ENCODE measurements at places on chromosomes 1 and 21. TPM values are rescaled to one million over a fixed set of nuclear protein-coding genes. Genes with fewer than 3 reads are reported as not detected.
A peak's percentile ranks its signal among the peaks of the same experiment; 100 is the strongest.

The MROH9 gene
- total RNA-seq, result not detected

The KCNK2 gene
- not detected for total RNA-seq

GRCh38 chr1:14786109-14786675 is 187.7 kb downstream of the KAZN start:
- DNase-seq, result no peak

DNA sequence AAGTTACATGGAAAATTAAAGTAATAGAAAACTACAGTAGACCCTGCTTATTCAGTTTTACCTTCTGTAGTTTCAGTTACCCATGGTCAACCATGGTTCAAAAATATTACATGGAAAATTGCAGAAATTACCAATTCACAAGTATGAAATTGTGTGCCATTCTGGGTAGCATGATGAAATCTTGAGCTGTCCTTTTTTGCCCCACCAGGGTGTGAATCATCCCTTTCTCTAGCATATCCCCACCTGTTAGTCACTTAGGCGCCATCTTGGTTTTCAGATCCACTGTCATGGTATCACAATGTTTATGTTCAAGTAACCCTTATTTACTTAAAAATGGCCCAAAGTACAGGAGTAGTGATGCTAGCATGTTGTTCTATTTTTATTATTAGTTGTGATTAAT is 3.5 kb upstream of the LRIF1 start:
- no peak for DNase-seq

The AXDND1 gene
- total RNA-seq, result 0.43 TPM

- no peak for DNase-seq
Measured at GRCh38 chr1:237679687-237680086, 211.0 kb downstream of the ZP4 start.

- no peak for DNase-seq
Measured at GRCh38 chr1:46380508-46380907, 13.6 kb upstream of the FAAH start.

- no peak for DNase-seq
Measured at GRCh38 chr1:67299296-67299695, 8.4 kb upstream of the IL12RB2 start.

The PRRX1 gene
- not detected for total RNA-seq

DNA sequence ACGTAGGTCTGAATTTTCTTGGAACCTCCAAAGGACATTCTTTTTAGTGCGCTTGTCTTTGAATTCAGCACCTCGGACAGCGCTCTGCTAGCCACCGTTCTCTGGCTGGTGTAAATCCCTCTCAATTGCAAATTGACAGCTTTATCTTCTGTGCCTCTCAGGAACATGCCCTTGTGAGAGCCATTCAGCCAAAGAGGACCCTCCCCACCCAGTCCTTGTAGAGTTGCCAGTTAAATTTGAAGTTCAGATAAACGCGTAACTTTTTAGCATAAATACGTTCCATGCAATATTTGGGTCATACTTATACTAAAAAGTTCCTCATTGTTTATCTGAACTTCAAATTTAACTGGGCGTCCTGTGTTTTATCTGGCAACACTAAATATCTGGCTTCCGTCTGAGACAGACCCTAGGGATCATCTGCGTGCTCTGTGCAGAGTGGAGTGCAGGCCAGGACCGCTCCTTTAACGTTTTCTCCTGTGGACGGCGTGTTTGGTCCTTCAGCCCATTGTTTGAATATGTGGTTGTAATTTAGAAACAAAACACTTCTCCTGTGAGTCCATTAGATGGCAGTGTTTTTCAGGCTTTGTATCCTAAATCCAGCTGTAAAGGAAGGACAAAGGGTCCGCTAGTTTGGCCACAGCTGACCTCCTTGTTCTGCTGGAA is 7.0 kb downstream of the KCNAB2 start:
- DNase-seq, result peak; percentile 40

DNA sequence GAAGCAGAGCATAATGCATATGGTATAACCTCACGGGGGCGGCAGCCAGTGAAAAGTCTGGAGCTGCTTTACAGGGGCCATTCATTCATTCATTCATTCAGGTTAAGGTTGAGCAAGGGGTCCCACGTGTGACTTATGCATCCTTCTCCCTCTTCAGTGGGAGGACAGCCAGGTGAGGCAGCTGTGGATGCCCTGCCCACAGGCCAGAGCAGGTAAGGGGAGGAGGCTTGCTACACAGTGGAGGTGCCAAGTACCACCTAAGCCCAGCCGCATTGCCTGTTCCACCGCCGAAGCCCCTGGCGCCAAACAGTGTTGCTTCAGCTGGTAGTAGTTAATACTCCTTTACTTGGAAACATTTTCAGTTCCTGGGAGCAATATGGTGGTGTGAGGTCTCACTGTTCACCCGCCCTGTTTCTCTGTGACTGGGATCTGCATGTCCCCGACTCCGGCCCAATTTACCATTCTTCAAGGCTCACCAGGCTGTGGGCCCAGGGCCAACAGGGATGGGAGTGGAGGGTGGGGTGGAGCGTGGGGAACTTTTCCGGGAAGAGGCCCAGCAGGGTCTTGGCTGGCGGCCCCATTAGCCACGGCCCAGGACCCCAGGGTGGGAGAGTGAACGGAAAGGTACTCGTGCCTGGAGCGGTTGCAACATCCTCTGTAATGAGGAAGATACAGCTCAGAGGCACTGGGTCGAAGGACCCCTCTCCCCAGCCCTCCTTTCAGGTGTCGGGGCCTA is 722 bp upstream of the PODN start:
- no peak for DNase-seq

DNA sequence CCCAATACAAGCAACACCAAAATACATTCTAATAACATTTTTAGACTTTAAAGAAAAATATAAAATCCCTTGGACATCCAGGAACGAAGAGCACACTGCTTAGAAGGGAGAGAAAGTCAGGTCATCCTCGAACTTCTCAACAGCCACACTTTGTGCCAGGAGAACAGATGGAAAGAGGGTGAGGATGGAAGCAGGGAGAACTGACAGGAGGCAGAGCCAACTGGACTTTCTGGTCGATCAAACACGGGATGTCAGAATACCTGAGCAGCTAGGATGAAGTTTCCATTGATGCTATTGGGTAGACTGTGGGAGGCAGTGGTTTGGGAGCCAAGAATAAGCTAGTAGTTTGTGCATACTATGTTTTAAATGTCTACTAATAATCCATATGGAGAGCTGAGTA is 111.4 kb downstream of the TOMM20 start:
- no peak for DNase-seq

The KIAA0319L gene
- total RNA-seq, result 44.3 TPM

The SLC9C2 gene
- not detected for total RNA-seq

The CLCA1 gene
- not detected for total RNA-seq

The FNDC10 gene
- 1.00 TPM for total RNA-seq

The CYP4A11 gene
- not detected for total RNA-seq

DNA sequence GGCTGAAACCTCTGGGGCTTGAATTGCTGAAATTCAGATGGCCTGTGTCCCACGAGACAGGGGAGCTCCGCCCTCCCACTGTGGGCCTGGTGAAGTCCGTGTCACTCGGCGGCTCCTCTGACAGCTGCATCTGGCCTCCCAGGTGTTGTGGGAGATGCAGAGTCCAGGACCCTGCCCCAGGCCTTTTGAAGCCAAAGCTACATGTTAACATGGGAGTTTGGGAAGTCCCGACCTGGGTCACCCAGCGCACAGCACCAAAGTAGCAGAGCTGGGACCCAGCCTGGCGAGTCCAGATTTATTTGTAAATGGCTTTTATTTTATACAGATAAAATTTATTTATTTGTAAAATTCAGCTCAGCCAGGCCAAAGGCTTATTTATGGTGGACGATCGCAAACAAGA is 28.9 kb downstream of the SLC37A1 start:
- DNase-seq, result no peak

The LPAR3 gene
- 0.24 TPM for total RNA-seq

DNA sequence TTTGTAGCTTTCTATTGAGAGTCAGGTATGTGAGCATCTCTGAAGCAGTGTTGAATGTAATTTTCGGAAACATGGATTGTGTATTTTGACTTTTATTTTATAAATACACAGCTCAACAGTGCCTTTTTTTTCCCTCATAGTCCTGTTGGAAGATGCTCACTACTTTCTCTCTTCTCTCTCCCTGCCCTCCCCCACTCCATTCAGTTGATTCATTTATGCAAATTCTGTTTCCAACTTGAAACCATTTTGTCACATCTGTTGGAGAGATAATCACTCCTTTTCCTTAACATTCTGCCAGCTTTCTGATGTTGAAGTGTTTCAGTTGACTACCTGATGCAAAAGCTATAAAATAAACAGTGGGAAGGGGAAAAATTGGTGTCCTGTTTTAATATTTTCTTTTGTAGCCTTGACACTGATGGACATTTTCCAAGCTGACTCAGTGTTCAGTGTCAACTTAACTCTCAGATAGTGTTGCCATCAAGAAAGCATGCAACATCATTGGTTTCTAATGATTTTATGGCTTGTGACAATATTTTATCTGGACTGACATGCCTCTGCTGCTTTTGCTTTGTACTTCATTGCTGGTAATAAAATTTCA is 194.5 kb downstream of the HS2ST1 start:
- no peak for DNase-seq

The NUDT4B gene
- 0.65 TPM for total RNA-seq

- no peak for DNase-seq
Measured at GRCh38 chr1:79807816-79808215, 801.3 kb upstream of the ADGRL4 start.

GRCh38 chr1:119466445-119466844 is 40.6 kb upstream of the HSD3B1 start:
- no peak for DNase-seq

GRCh38 chr1:19010503-19010902 is 54.0 kb upstream of the IFFO2 start:
- DNase-seq, result no peak

The INSRR gene
- 0.17 TPM for total RNA-seq

- no peak for DNase-seq
Measured at GRCh38 chr21:31710586-31710985, 21.3 kb downstream of the SCAF4 start.

The KRTAP10-8 gene
- not detected for total RNA-seq

- DNase-seq, result no peak
Measured at GRCh38 chr1:228280106-228280901, 72.5 kb downstream of the OBSCN start.

DNA sequence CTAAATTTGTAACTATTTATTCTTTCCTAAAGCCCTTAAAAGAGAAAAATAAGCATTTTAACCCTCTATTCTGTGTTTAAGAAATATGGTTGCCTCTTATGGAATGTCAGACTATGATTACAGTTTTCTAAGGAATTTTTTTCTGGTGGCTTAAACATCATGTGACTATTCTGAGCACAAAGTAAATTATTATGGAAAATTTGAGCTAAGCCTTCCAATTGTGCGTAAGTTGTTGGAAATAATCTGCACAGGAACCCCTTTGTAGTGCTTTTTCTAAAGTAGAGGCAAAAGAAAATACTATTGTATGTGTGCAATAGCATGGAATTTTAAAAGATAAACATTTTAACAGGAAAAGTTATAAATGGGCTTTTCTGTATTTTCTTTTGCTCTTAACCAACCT is 254.8 kb downstream of the PBX1 start:
- no peak for DNase-seq

DNA sequence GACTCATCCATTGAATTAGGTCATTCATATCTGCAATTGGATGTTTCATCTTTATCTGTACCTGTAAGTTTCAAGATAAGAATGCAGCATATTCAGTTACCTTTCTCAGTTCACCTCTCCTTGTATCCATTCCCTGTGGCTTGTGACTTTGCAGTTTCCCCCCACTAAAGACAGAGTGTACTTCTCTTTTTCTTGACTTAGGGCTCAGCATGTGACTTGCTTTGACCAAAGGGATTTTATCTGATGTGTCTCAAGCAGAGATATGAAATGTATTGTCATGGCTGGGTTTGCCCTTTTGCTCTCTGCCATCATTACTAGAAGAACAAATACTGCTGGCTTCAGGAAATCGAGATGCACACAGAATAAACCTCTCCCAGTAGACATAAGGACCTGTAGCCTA is 754.8 kb downstream of the ADGRL2 start:
- DNase-seq, result no peak

The CFHR2 gene
- not detected for total RNA-seq

DNA sequence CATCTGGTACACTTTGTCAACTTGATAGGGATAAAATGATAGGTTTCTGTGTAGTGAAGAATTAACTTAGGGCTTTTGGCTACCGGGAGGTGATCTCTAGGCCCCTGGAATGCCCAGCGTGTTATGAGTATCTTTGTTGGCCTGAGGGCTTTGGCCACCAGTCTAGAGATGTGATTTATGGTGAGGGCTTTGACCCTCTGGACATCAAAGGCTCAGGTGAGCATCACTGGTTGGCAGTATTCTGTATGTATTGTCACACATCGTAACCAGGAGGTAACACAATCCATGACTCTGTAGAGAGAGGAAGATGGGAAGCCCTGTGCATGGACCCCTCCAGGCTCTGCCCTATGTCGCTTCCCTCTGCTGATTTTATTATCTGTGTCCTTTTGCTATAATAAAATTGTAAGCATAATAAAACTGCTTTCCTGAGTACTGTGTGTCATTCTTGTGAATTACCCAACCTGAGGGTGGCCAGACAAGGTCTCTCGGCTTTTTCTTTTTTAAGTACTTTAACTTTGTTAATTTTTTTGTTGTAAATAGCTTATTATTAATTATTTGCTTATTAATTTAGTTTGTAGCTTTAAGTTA is 40.2 kb upstream of the PRDX6 start:
- no peak for DNase-seq

The GPR52 gene
- 1.9 TPM for total RNA-seq

DNA sequence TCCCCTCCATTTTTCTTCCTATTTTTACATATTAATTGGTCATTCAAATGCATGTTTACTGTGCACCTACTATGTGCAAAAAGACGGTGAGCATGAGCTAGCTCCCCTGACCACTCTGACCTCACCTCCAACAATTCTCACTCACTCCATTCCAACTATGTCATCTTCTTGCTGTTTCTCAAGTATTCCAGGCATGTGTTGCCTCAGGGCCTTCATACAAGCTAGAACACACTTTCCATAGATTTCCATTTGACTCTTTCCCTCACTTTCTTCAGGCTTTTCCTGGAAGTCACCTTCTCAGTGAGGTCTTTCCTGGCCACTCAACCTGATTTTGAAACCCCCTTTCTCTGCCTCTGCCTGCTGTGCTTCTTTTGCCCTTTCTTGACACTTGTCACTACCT is 32.6 kb downstream of the CHIA start:
- DNase-seq, result no peak

DNA sequence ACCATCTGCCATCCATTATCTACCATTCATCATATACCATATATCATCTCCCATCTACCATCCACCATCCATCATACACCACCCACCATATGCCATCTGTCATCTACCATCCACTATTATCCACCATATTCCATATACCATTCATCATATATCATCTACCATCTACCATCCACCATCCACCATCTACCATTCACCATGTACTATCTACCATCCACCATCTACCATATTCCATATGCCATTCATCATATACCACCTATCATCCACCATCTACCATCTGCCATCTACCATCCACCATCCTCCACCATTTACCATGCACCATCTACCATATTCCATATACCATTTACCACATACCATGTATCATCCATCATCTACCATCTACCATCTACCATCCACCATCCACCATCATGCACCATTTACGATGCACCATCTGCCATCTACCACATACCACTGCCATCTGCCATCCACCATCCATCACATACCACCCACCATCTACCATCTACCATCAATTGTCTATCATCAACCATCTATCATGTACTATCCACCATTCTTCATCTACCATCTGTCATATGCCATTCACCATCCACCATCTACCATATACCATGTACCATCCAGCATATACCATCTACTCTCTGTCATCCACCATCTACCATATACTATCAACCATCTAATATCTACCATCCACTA is 50.6 kb upstream of the RAB4A start:
- DNase-seq, result no peak

GRCh38 chr1:115976062-115976920 is at the start of gene SLC22A15:
Gene SLC22A15 (plus strand): TSS chr1:115976513. CDS start chr1:115976628, 115 bp downstream.
- peak; percentile 67 for DNase-seq

The CELF3 gene
- not detected for total RNA-seq

- peak; percentile 32 for DNase-seq
Measured at GRCh38 chr1:214551436-214552173, at the start of gene PTPN14. Gene PTPN14 (minus strand): TSS chr1:214551602. CDS start chr1:214464803, 86,799 bp downstream.

All from activated T-cell treated with anti-CD3 and anti-CD28 coated beads, Interleukin-2, amount 50 U/mL, for 72 hours (primary cell).